ENCODE measurements at places on chromosomes 13 and 19.
A peak's percentile ranks its signal among the peaks of the same experiment; 100 is the strongest.

- H3K4me3 ChIP-seq, result peak within 1 kb of the TSS; percentile 94
- peak within 1 kb of the TSS; percentile 81 for H3K27ac ChIP-seq
Measured at GRCh38 chr19:4123615-4124568, at the start of gene MAP2K2. Gene MAP2K2, minus strand, starts transcription at chr19:4124122. Its CDS starts 247 bp downstream, at chr19:4123875.

GRCh38 chr13:41762796-41763195 is 198.1 kb downstream of the VWA8 start:
- no peaks in the 10 kb centered on the region for H3K4me1 ChIP-seq
- H3K27ac ChIP-seq, result no peak overlapping the region
- H3K36me3 ChIP-seq, result no peaks in the 10 kb centered on the region
- H3K4me3 ChIP-seq, result no peak overlapping the region
- H3K27me3 ChIP-seq, result no peaks in the 10 kb centered on the region

GRCh38 chr19:47271949-47272348 is 2.7 kb upstream of the INAFM1 start:
- peak overlapping the region; percentile 93 for H3K27ac ChIP-seq
- no peak for DNase-seq
- H3K4me1 ChIP-seq, result no peaks in the 10 kb centered on the region
- H3K4me3 ChIP-seq, result no peak overlapping the region

GRCh38 chr13:45575146-45575829 is 40.3 kb downstream of the ERICH6B start:
- H3K27ac ChIP-seq, result no peak overlapping the region
- no peaks in the 10 kb centered on the region for H3K4me1 ChIP-seq
- no peaks in the 10 kb centered on the region for H3K27me3 ChIP-seq
- H3K4me3 ChIP-seq, result no peak overlapping the region

GRCh38 chr19:29260477-29261317 is 47.7 kb upstream of the UQCRFS1 start:
- no peaks in the 10 kb centered on the region for H3K27me3 ChIP-seq
- H3K36me3 ChIP-seq, result no peaks in the 10 kb centered on the region
- H3K4me3 ChIP-seq, result no peak overlapping the region
- no peak for DNase-seq

GRCh38 chr19:46762245-46762890 is 16.1 kb upstream of the STRN4 start:
- H3K4me3 ChIP-seq, result no peak overlapping the region
- no peaks in the 10 kb centered on the region for H3K27me3 ChIP-seq
- DNase-seq, result no peak
- no peaks in the 10 kb centered on the region for H3K36me3 ChIP-seq
- no peak overlapping the region for H3K27ac ChIP-seq
- peaks cover 16% of the 10 kb centered on the region for H3K4me1 ChIP-seq

- no peaks in the 10 kb centered on the region for H3K36me3 ChIP-seq
- H3K27me3 ChIP-seq, result no peaks in the 10 kb centered on the region
- peak overlapping the region; percentile 94 for H3K4me3 ChIP-seq
- no peak for DNase-seq
- peaks cover 29% of the 10 kb centered on the region for H3K4me1 ChIP-seq
Measured at GRCh38 chr19:5719274-5719960, 529 bp downstream of the LONP1 start.

DNA sequence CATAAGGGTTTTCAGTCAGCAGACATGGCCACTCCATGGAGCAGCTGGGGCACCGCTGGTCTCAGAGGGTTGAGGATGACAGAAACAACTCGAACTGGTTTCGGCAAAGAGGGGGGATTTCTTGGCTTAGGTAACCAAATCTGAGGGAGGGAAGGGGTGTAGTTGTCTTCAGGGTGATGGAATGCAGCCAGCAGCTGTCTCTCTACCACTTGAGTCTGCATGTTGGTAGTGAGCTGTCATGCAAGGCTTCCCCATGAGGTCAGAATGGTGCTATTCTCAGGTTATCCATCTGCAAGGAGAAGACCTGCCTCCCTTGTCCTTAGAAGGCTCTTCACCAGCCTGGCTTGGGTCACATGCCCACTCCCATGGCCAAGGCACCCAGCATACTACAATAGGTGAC is 55.6 kb upstream of the PEG3 start:
- no peak overlapping the region for H3K4me3 ChIP-seq
- no peaks in the 10 kb centered on the region for H3K4me1 ChIP-seq
- no peak for DNase-seq
- H3K27ac ChIP-seq, result no peak overlapping the region

- peak within 1 kb of the TSS; percentile 99 for H3K4me3 ChIP-seq
- no peak within 1 kb of the TSS for H3K27ac ChIP-seq
- peaks cover 6% of the 10 kb centered on the region for H3K36me3 ChIP-seq
- H3K27me3 ChIP-seq, result peaks cover 24% of the 10 kb centered on the region
- peaks cover 33% of the 10 kb centered on the region for H3K4me1 ChIP-seq
Measured at GRCh38 chr19:45863840-45864628, at the start of gene FOXA3. Gene FOXA3, plus strand, starts transcription at chr19:45864326. Its CDS starts 131 bp downstream, at chr19:45864457.

GRCh38 chr19:2044709-2045500 is 6.1 kb downstream of the MKNK2 start:
- peak overlapping the region; percentile 98 for H3K27ac ChIP-seq
- H3K27me3 ChIP-seq, result no peaks in the 10 kb centered on the region

Data from sigmoid colon (tissue), 7 donors.